ENCODE measurements at places on chromosomes 5 and 9.

DNA sequence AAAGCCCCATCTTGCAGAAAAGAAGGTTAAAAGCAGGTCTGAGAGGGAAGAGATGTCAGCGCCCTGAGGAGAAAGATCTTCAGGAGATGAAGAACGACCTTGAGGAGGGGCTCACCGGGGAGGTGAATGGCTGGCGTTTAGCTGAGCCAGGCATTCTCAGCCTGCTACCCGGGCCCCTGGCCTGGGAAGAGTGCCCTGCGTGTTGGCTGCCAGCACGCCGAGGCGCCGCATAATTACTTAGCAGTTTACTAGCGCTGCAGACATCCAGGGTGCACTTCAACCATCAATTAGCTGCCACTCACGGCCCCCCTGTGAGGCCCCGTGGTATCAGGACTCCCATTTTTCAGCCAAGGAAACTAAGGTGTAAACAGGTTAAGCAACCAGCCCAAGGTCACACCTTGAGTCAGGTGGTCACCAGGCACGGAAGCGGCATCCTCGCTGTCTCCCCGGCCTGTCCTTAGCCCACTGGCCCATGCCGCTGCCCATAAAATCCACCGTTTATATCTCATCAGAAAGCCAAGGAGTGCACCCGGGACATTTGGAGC, 551.9 kb downstream of the BNC2 start:
- DNase-seq = no peak

DNA sequence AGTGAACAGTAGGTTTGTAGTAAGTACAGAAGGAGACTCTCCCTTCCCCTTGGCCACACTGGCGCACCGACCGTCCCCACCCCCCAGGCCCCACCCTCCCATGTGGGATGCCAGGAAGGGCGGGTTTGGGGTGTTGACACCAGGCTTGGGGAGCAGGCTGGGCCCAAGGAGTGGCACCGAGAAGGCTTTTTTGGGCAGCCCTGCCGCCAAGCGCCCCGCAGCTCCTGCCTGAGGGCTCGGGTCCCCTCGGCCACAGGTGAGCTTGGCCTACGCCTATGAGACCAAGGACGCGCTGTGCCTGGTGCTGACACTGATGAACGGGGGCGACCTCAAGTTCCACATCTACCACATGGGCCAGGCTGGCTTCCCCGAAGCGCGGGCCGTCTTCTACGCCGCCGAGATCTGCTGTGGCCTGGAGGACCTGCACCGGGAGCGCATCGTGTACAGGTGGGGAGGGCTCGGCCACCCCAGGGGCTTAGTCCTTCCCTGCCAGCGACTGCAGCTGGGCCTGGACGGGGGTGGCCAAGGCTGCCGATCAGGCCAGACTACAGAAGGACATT, 7.3 kb downstream of the GRK6 start:
- DNase-seq = no peak

GRCh38 chr5:176959051-176959450, 47.5 kb downstream of the UIMC1 start:
- no peak for DNase-seq

DNA sequence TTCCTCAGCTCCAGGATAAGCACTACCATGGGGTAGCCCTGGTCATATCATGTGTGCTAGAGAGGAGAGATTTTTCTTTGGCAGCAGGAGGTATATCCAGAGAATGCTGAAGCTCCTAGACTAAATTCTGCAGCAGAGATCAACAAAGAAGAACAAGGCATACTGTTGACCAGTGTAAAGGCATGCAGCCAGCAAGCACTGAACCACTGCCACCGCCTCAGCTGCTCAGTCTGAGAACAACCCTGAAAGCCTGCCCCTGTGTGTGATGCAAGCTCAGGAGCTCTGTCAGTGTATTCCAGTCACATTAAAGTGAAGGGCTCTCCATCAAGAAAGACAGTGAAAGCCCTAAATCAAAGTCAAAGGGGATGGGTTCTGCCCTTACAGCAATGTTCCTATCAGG, 439.5 kb upstream of the CD180 start:
- no peak for DNase-seq

- DNase-seq = no peak
These were observed 78.0 kb upstream of the FBXL7 start for GRCh38 chr5:15421921-15422412.

DNA sequence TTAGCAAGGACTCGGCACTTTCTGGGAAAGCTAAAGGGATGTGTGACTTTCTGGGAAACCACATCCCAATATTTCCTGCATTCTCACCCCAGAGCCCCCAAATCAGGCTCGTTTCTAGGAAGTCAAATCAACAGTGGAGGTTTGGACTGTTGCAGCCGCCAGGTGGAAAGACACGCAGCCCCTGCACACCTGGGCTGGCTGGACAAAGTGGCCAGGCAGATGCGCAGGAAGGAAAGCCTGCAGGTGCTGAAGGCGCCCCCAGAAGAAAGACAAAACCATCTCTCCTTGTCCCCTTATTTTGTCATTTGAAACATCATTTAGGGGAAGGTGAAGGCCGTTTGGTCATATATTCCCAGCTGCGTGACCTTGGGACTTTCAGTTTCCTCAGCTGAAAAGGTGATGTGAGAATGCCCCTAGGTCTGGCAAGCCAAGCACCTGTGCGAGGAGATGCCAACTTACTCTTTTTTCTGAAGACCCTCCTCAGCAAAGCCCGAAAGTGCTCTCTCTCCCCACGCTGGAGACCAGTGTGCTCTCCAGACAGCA, 97.9 kb upstream of the CPEB4 start:
- no peak for DNase-seq

- no peak for DNase-seq
These were observed 1.7 kb downstream of the MYORG start for GRCh38 chr9:34374905-34375552.

DNA sequence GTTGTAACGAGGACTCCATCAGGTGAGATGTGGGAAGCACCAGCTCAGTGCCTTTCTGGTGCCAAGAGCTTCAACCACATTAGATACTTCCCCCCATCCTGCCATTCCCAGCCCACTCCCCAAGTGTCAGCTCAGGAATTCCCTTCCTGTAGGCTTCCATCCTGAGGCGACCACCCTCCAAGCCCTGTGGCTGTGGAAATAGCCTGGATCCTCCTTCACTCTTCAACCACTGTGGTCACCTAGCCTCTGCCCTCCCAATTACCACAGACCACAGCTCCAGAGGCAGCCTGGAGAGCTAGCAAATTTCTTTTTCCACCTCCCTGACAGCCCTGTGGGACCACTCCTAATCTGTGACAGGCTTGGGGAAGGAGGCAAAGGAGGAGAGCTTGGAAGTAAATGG, 219.8 kb upstream of the MAP3K1 start:
- DNase-seq = no peak

DNA sequence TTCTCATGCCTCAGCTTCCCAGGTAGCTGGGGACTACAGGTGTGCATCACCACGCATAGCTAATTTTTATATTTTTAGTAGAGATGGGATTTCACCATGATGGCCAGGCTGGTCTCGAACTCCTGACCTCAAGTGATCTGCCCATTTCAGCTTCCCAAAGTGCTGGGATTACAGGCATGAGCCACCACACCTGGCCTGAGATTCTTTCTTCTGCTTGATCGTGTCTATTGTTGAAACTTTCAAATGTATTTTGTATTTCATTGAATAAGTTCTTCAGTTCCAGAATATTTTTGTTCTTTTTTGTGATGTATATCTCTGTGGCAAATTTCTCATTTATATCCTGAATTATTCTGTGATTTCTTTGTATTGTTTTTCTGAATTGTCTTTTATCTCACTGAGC, 1063.3 kb upstream of the WWC1 start:
- no peak for DNase-seq

DNA sequence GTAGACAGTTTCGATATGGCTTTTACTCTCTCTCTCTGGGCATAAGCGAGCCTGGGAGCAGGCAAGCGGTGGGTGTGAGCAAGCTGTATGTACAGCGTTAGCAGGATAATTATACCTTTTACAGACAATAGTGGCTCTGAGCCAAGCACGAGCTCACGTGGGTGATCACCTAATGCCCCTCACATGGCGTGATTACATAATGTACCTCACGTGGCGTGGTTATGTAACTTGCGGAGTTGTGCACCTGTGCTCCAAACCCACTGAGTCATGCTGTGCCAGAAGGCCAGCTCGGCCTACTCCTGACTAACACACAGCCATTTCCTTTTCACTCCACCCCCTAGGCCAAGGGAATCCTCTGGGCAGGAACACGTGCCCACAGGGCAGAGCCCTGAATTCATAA, 797.2 kb downstream of the EFNA5 start:
- no peak for DNase-seq

DNA sequence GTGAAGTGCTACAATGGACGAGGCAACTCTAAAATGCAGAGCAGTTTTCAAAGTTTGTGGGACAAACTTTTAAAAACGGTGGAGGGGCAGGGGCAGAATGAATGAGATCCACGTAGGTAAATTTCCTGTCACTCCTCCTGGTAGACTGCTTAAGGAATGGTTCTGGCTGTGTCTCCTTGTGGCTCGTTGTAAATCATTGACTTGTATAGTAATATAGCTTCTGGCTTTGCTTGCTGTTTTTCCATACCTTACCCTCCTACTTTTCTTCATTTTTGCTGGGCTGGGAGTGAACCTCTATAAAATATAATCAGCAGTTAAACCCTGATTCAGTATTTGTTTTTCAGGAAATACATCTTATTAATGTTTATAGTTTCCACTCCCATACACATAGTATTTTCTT, 235.7 kb downstream of the TUSC1 start:
- DNase-seq = no peak

GRCh38 chr9:34636791-34637355, 714 bp downstream of the SIGMAR1 start:
- DNase-seq = peak; percentile 30

- no peak for DNase-seq
These were observed 426.1 kb downstream of the RAB3C start for GRCh38 chr5:59008816-59009473.

DNA sequence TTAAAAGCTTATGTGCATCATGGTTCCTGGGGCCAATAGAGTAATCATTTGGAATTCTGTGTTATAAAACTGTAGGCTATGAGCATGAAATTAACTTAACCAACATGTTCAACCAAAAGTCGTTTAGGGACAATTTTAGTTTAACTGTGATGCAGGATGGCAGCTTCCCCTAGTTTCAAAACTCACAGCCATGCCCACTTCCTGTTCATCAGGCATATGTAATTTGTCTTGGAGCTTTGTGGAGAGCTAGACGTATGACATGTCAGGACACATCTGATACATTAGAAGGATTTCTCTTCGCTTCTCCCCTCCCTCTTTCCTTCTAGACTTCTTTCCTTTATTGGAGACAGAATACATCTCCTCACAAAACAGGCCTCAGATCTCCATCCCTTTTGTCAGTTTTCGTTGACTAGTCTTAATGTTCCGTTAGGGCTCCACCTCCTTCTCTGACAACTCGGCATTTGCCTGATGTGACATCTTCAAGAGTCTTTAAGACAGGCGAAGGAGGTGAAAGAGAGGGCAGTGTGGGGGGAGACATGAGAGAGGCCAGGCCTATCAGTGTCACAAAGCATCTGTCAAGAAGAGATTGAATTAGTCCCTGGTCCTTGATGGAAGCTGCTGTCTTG, 176.0 kb downstream of the MSX2 start:
- DNase-seq = no peak

DNA sequence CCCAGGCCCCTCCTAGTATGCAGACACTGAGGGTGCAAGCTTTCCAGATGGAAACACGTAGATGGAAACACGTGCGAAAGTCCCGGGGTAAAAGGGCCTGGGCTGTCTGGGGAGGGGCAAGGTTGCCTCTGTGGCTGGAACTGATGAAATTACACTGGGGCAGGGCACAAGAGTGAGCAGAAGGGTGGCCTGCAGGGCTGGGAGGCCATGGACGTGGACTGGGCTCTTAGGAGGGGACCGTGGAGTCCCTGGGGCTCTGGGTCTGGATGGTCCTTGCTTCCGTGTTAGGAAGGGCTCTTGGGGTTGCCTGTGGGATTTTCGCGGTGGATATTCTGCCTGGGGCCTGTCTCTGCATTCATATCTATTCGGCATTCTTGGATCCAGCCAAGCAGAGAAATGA, 63.3 kb downstream of the IRX1 start:
- DNase-seq = no peak

GRCh38 chr5:17860660-17861315, 226.5 kb downstream of the TAF11L14 start:
- no peak for DNase-seq
